Dorsolateral prefrontal cortex (tissue), 122 donors: ENCODE measurements at places on chromosomes 6 and 20.

DNA sequence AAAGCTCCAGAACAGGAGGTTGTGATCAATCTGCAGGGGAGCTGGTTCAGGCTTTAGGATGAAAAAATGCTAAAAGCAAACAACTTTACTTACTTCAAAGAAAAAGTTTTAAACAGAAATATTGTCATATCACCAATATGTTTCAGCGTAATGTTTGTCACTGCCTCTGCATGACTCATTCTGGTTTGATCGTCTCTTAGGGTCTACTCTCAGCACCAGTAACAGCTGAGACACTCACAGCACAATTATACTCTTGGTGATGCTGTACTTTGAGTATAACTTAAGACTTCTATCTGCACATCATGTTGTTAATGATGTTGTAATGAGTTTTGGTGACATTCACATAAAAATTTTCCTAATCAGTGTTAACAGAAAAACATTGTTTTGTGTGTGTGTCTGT is 665.4 kb downstream of the EPM2A start:
- no peak for DNase-seq

DNA sequence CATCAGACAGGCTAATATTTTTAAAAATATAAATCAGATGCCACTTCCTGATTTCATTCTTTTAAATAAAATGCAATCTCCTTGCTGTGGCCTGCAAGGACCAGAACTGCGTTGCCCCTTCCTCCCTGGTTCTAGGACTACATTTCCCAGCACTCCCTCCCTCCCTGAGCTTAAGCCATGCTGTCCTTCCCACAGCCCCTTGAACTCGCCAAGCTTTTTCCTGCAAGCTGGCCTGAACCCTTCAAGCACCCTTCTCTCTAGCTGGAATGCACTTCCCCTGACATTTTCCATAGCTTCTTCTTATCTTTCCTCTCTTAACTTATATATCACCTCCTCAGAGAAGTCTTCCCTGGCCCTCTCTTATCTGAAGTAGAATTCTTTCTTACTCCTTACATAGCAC is 6.1 kb upstream of the DOK5 start:
- no peak for DNase-seq

- no peak for DNase-seq
Observed at GRCh38 chr20:59708326-59708725, 104.0 kb downstream of the PHACTR3 start.

- no peak for DNase-seq
Observed at GRCh38 chr6:90488816-90489215, 98.1 kb downstream of the MAP3K7 start.
